Activated B cell treated with CpG ODN at 0.5 μM for 24 hours (primary cell): ENCODE measurements at places on chromosomes 3 and 15.
A peak's percentile ranks its signal among the peaks of the same experiment; 100 is the strongest.

DNA sequence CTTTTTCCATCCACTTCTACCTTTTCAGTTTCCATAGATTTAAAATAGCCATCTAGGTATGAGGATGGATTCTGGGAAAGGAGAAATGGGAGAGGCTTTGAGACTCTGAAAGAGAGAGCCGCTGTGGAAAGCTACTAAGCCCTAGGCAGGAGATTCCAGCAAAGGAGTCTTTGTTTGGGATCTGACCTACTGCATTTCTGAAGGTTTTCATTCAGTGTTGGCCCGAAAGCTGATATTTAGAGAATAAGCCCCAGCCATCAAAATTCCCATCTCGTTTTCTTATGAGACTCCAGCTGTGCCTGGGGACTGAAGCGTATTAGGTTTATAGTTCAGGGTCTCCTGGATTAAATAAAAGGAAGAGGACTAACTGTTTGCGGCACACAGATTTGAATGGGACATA lies 19.5 kb downstream of the LIPH start:
- DNase-seq: no peak

DNA sequence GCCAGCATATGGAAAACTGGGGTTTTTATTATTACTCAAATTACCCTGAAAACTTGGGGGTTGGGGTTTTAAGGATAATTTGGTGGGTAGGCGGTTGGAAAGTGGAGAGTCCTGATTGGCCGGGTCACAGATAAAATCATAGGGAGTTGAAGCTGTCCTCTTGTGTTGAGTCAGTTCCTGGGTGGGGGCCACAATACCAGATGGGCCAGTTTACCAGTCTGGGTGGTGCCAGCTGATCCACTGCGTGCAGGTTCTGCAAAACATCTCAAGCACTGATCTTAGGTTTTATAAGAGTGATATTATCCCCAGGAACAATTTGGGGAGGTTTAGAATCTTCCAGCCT lies 4.9 kb upstream of the ZNF662 start:
- no peak for DNase-seq

DNA sequence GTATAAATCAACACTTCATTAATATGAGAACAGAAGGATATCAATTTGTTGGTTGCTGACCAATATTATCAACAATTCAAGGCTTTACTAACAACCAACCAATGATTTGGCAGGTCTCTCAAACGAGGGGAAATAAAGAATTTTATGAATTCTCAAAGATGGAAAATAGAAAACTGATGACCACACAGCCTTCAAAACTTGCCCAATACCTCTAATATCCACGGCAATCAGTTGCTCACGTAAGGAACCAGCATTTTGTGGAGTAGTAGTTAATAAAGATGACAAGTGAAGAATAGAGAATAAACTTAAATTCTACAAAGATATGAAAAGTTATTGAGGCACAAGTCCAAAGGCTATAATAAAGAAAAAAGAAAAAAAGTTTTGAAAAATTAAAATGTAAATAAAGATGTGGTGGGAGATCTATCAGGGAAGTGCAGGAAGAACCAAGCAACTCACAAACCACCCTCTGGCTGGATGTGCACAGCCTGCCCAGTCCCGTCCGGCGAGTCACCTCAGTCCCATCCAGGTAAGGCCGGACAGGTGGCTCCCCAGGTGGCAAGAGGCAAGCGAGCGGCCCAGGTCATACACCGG lies 808 bp downstream of the GK5 start:
- DNase-seq: no peak

- DNase-seq: no peak
These were observed 3.4 kb upstream of the DGKG start for GRCh38 chr3:186365202-186365974.

DNA sequence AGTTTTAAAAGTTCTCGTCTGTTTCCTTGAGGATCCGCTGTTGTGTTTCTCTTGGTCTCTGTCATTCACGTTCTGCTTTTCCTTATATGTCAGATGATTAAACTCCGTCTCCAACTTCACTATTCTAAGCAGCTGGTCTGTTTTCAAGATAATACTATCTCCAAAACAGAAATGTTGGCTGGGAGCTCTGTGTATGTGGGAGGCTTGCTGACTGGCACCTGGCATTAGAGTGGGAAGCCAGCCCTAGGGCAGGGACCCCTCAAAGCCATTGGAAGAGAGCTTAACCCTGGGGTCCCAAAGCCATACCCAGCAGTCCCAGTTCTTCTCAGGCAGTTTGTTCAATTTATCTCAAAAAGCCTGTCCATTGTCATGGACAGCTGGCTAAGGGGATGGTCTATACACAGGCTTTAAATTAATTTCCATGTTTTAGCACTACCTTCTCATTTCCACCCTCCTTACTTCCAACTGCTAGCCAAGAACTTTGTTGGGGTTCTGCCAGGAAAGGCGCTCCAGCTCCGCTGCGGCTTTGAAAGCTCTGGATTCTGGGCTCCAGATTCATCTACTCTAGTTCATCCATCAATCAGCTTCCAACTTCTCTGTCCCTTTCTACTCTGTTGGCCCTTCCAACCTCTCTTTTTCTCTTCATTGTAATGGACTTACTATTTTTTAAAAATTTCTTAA lies 9.2 kb downstream of the BTBD1 start:
- no peak for DNase-seq

DNA sequence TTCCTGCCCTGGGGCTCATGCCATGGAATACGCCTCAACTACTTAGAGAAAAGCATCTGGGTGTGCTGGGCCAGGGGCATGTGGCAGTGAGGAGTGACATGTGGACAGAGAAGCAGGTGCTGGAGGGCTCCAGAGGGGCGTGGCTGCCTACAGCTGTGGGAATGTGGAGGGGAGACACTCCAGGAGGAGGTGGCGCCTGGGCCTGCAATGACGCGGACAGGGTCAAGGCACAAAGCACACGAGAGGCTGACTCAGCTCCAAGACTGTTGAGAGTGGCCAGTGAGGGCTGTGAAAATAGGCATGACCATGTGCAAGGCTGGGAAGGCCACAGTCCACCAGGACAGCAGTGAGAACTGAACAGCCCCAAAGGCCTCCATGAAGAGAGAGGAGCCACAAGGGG lies 48.5 kb downstream of the PTH1R start:
- DNase-seq: no peak

DNA sequence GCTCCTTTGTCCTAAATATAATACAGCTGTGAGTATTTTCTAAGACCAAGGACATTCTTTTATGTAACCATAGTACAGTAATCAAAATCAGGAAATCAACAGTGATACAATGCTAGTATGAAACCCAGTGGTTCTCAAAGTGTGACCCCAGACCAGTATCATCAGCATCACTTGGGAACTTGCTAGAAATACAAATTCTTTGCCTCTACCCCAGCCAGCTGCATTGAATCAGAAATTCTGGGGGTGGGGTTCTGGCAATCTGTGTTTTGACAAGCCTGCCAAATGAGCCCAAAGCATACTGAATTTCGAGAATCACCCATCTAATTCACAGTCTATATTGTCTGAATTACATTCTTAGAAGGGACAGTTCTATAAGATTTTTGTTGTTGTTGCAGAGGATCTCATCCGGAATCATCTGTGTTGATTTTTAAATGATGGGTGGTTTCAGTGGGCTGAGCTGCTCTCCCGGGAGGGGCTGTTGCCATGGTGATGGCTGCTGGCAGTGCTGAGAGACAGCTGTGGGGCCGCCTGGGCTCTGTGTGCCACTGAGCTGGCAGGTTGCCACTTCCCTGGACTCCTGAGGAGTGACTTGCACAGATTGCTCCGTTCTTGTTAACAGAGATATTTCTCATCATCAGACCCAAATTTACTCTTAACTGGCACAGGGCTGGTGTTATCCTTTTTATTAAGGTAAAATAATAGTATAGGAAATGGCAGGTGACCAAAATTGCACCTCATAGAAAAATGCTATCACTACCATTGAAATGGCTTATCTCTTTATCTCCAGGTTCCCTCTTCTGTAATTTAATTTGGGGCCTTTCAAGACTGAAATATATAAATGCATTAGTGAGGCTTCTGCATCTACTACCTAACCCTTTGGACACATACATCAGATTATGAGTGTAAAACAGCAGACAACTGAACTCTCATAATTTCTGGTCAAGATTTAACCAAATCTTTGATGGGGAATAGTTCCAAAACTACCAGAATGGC lies 56.5 kb downstream of the NEK11 start:
- DNase-seq: no peak

- DNase-seq: no peak
These were observed 289.4 kb upstream of the TLE3 start for GRCh38 chr15:70387081-70387480.

GRCh38 chr3:11455956-11456355 lies 183.8 kb downstream of the ATG7 start:
- no peak for DNase-seq

DNA sequence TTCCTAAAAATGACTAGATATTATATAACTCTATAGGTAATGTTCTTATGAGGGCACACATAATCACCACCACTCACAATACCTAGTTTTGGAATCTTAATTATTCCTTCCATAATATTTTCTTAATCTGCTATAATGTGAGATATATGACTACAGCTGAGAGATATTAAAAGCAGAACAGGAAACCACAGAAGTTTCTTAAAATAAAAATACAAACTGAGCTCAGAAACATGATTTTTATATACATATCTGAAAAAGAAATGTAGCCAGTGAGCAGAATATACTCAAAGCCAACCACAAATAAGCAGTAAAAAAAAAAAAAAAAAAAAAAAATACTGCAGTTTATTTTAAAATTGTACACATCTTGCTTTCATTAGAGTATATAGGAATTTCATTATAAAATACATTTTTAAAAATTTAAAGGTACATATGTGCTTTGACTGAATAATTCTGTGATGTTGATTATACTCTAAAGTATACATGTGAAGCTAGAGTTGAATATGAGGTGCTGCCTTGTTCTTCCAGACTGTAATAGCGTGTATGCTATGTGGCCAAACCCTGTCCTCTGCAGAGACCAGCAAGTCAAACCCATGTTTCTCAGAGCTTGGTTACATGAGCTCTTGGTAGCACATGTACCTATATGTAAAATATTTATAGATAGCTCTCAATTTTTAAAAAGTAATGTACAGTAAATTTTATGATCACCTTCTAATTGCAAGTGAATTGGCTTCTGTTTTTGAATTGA lies 175.0 kb downstream of the UBE2E2 start:
- DNase-seq: no peak

- no peak for DNase-seq
These were observed 340.9 kb upstream of the NR2E3 start for GRCh38 chr15:71469413-71469812.

- DNase-seq: no peak
These were observed 362.7 kb upstream of the CFAP20DC start for GRCh38 chr3:59412516-59412915.

- no peak for DNase-seq
These were observed 64.5 kb upstream of the LRIG1 start for GRCh38 chr3:66565301-66565700.

GRCh38 chr3:36743826-36744225 lies 20.5 kb downstream of the DCLK3 start:
- DNase-seq: no peak

GRCh38 chr3:28287046-28287445 lies 45.6 kb downstream of the CMC1 start:
- no peak for DNase-seq

GRCh38 chr15:54374184-54374952 lies 396.1 kb downstream of the UNC13C start:
- DNase-seq: no peak

- DNase-seq: peak; percentile 41
These were observed 221.7 kb upstream of the TLE3 start for GRCh38 chr15:70319466-70319865.

DNA sequence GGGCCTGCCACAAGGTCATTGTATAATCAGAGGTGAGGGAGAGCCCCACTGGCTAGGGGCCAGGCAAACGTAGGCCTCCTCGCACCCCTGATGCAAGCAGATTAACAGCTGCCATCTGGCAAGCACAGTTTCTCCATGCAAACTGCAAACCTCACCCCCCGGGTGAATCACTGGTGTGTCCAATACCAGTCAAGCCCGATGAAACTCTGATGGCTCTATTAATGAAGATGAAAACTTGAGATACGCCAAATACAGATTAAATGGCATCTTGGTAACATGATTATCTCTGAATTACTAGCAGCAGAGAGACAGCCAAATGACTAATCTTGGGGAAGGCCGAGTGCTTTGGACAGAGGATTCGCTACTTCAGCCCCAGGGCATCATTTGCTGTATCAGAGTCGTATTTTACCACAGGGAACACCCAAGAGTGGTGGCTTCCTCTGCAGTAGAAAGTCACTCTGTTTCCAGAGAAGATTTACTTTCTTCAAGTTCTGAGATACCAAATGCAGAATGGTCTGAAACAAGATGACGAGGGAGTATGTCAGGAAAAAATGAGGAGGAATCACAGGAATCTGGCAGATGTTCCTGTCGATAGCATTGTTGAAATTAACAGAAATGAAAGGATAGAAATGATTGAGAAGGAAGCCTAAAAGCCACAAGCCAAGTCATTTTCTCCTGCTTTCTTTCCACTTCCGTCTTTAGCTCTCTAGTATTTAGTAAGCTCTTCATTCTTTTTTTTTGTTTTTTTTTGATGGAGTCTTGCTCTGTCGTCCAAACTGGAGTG lies 96.2 kb upstream of the NR2F2 start:
- DNase-seq: no peak

GRCh38 chr15:53739651-53740050 lies 19.8 kb downstream of the WDR72 start:
- DNase-seq: no peak

GRCh38 chr3:127487196-127487595 lies 103.3 kb downstream of the TPRA1 start:
- DNase-seq: no peak

GRCh38 chr3:8629151-8630021 lies 15.2 kb downstream of the SSUH2 start:
- no peak for DNase-seq

DNA sequence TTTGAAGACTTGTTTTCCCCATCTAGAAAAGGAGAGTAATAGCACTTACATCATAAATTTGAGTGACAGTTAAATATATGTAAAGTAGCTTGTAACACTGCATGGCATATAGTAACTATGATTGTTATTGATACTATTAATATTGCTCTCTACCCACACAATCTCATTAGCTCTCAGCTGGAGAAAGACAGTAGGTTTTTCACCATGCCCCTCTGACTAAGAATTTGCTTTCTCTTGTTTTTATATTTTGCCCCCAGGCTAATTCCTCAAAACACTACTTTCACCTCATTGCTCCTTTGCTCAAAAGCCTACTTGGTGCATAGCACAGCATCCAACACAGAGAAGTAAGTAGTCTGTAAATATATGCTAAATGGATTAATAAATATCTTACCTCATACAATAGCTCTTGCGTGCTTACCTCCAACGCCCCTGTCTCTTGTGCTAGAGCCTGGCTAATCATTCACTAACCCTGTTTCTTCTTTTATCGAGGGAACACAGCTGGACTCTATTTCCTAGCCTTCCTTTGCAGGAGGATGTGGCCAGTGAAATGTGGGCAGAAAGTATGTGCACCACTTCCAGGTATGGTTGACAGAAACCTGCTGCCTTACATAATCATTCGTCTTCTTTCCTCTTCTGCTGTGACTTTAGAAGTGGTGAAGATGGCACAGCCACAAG lies 190.0 kb downstream of the PLCH1 start:
- DNase-seq: no peak

- no peak for DNase-seq
These were observed 18.4 kb downstream of the PRKCI start for GRCh38 chr3:170240671-170241070.
